ENCODE measurements at places on chromosomes 16 and 17.

- DNase-seq: peak; percentile 23
These were observed 8.4 kb downstream of the RARA start for GRCh38 chr17:40317345-40317873.

DNA sequence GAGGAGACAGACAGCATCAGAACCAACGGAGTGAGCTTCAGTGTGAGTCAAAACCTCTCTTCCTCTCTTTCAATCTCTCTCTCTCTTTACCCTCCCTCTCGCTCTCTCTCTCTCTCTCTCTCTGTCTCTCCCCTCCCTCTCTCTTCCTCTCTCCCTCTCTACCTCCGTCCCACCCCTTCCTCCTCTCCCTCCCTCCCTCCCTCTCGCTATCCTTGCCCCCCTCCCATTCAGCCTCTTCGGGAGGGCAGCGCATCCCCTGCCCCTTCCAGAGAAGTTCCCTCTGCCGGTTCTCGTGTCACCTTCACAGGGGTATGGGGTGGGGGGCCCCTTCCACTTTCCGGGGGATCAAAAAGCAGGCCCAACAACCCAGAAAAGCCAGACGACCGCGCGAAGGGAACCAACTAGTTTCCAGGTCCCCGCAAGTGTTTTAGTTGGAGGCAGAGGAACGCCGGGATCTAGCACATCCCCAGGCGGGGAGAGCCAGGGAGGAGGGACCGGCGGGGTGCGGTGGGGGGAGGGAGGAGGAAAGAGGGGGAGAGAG lies 28.9 kb upstream of the RBFOX1 start:
- DNase-seq: no peak

DNA sequence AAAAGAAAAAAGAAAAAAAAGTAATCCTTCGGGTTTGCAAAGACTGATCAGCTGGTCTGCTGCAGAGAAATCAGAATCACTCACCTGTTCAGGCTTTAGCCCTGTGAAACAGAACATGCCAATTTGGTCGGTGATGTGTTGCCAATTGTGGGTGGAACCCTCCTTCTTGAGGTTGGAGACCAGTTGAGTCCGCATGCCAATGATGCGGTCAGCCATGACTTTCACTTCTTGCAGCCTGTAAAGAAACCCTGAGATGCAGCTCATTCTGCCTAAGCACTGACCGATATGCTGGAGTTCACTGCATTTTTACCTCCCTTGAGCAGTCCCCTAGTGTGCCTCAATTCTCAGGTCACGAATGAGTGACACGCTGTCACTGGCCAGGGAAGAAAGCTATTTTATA lies 24.8 kb upstream of the SLC38A7 start:
- no peak for DNase-seq

DNA sequence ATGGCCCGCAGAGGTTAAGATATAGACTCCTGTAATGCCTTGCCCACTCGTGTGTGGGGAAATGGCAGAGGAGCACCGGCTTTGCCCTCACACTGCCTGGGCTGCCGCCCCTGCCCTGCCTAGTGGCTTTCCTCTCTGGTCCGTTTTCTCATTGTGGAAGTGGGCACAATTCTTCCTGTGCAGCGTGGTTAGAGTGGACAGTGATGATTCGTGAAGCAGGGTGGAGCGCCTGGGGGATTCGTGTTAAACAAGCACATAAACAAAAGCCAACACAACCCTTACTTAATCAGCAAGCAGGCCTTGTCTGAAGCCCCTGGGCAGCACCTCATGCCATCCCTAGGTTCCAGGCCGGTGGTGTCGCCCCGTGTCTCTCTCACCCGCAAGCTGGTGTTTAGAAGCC lies 269.7 kb downstream of the SEC14L1 start:
- no peak for DNase-seq

DNA sequence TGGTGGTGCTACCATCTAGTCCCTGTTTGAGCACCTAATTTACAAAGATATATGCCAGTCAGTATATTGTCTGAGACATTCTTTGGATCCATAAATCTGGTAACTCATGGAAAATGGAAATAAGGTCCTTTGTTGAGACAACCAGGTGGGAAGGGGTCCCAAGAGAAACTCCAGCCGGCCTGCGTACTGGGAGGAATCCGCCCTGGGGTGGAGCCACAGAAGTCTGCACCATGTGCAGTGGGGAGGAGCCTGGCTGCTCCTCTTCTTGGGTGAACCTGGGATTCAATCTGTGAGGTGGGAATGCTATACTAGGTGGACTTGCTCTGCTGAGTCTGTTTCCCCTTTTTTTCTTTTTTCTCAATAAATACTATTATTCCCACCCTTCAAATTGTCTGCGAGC lies 339.2 kb upstream of the TNRC6C start:
- no peak for DNase-seq

DNA sequence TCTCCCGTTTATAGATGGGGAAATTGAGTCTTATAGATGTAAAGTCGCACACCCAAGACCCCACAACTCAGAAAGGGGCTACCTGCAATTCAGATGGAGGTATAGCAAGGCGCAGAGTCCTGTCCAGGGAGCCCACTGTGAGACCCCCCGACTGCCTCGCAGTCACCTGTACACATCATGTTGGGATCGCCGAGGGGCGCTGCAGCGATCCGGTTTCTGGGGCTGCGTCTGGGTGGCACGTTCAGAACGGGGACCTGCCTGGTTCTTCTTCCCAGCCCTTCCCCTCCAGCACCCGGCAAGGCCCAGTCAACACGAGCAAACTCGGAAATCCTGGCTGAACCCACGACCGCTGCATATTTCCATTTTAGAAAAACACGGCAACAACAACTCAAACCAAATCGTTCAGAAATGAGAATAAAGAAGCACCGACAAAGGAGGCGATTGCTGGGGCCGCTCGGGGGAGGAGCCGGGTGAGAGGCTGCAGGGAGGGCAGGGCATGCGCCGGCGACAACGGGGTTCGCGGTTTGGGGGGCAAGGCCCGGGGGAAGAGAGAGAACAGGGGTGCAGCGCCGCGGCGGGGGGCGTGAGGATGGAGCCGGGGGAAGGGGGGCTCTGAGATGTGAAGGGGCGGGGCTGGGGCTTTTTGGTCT lies 643 bp downstream of the HSDL1 start:
- no peak for DNase-seq

GRCh38 chr17:82935966-82936767 lies 96.3 kb upstream of the ZNF750 start:
- no peak for DNase-seq

DNA sequence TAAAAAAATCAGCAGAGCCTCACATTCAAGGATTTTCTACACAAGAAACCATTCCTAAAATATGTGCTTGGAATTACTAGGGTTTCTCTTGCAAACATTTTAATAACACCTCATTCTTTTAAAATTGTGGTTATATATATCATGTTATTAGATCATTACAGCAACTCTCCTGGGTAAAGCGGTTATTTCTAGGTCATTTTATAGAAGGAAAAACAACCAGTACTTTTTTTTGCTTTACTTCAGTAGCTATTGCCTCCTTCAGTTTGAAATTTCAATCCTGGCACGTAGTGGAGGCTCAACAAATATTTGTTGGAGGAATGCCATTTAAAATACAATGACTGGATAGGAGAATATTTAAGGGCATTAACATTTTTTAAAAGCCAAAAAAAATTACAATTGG lies 220.6 kb downstream of the CDRT15L2 start:
- DNase-seq: no peak

DNA sequence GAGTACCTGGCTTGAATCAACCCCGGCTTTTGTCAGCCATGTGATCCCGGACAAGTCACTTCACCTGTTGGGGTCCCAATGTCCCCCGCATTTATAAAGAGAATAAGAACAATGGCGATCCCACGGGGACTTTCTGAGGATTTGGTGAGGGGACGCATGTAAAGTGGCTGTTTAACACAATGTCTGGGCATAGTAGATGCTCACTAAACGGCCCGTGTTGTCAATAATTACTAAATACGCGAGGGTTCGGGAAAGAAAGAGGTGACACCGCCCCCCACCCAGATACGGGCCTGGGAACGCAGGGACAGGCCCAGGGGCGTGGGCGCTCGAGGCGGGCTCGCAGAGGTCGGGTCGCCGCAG lies 1.8 kb downstream of the SYNGR3 start:
- DNase-seq: no peak

GRCh38 chr16:54437401-54437800 lies 150.8 kb upstream of the IRX3 start:
- no peak for DNase-seq

GRCh38 chr17:50477976-50478375 lies 684 bp upstream of the RSAD1 start:
- DNase-seq: no peak

GRCh38 chr16:9528511-9529079 lies 437.2 kb downstream of the HAPSTR1 start:
- no peak for DNase-seq

GRCh38 chr17:65231086-65231485 lies 93.9 kb downstream of the RGS9 start:
- DNase-seq: no peak

GRCh38 chr17:48800626-48801217 lies 16.3 kb downstream of the TTLL6 start:
- no peak for DNase-seq

DNA sequence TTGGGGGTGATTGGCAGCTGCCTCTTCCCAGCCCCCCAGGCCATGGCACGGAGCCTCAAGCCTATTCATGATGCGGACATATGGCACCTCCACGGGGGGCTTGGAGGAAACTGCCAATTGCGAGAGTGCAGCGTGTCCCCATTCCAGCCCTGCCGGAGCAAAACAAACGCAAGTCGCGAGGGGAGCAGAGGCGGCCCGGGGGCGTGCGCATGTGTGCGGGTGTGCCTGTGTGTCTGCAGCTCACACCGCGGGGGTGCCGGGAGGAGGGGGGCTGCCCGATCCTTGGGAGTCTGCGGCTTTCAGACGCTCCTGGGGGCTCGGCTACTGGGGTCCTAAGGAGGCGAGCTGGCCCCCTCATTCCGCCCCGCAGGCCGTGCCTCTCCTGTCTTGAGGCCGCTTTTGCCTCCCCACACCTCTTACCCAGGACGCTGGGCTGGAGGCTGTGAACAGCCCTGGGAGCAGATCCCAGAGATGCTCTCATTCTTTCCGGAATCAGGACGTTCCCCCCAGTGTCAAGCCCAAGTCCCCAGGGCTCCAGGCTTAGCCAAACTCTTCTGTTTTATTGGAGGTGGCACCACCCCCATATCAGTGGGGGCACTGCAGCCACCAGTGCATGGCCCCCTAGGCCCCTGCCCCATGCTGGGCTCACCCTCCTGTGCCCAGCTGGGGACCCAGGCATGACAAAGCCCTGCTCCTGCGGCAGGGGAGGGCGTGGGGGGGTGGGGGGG lies 29.1 kb downstream of the ENDOV start:
- DNase-seq: no peak

- DNase-seq: no peak
These were observed 31.1 kb upstream of the SLC47A1 start for GRCh38 chr17:19502517-19502916.

- DNase-seq: no peak
These were observed 392.4 kb upstream of the GOT2 start for GRCh38 chr16:59126486-59126885.

DNA sequence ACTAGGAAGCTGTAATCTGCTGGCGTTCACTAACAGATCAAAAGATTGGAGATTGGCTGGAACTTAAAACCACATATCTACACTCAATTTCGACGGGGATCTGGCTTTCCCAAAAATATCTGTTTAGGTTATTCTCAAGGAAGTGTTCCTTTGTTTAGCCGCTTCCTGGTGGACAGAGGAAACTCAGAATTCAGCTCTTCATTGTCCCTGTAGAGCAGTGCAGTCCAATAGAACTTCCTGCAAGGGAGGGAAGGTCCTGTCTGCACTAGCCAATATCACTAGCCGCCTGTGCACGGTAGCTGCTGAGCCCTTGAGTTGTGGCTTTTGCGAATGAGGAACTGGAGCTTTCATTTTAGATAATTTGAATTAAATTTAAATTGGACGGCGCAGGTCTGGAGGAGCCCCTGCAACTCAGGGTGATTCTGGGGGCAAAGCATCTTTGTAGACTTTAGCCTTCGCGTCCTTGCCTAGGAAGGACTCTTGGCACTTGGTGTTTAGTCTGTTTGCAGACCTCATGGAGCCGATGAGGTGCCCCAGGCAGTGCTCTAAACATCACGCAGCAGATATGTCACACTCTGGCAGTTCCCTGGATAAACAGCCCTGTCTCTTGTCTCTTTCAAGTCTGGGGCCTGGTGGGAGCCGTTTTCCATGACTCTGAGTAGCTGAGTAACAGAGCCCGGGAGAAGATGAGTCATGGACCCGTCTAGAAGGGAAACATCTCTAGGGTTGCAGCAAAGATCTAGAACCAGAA lies 122.2 kb downstream of the CCDC182 start:
- DNase-seq: peak; percentile 21

DNA sequence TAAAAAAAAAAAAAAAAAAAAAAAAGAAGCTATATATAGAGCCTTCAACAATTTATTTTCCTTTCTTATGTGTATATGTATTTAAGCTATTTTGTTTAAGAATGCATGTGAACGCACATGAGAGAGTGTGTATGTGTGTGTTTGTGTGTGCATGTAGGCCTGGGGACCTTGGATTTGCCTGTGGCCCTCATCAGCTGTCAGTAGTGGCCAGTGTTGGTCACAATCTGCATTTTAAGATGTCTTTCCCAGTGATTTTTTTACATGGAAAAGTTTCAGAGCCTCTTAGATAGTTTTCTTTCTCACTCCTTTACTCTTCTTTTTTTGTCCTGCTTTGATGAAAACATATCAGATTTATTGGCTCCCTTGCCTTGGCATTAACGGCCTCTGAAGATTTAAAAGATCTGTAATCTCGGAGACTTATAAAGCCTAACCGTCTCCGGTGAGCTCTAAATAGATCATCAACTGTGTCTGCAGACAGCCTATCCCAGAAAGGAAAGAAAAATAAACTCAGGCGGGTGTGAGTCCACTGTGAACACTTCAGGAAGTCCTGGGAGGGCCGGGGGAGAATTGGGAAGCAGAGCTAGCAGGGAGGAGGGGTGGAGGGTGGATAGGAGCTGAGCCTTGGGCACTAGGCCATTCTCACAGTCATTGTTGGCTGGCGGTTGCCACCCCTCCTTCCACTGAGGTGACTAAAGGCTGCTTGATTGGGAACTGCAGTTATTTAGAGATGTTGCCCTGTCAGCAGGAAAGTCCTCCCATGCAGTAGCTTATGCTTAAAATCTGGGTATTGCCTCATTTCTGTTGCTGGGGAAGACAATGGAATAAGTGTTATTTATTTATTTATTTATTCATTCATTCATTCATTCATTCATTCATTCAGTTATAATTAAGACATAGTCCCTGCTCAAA lies 86.8 kb downstream of the WWP2 start:
- peak; percentile 42 for DNase-seq

GRCh38 chr16:26371349-26371869 lies 679.6 kb downstream of the HS3ST4 start:
- no peak for DNase-seq

GRCh38 chr16:55640701-55641327 lies 15.0 kb upstream of the SLC6A2 start:
- no peak for DNase-seq
